ENCODE measurements at places on chromosomes 2 and 18.

GRCh38 chr2:20662308-20662937 is 4.5 kb upstream of the GDF7 start:
- DNase-seq = no peak

GRCh38 chr2:184780944-184781343 is 182.6 kb downstream of the ZNF804A start:
- peak; percentile 3 for DNase-seq

- no peak for DNase-seq
These were observed 113.6 kb upstream of the COL5A2 start for GRCh38 chr2:189293164-189293563.

GRCh38 chr2:157182834-157183396 is 74.6 kb upstream of the GALNT5 start:
- peak; percentile 62 for DNase-seq

DNA sequence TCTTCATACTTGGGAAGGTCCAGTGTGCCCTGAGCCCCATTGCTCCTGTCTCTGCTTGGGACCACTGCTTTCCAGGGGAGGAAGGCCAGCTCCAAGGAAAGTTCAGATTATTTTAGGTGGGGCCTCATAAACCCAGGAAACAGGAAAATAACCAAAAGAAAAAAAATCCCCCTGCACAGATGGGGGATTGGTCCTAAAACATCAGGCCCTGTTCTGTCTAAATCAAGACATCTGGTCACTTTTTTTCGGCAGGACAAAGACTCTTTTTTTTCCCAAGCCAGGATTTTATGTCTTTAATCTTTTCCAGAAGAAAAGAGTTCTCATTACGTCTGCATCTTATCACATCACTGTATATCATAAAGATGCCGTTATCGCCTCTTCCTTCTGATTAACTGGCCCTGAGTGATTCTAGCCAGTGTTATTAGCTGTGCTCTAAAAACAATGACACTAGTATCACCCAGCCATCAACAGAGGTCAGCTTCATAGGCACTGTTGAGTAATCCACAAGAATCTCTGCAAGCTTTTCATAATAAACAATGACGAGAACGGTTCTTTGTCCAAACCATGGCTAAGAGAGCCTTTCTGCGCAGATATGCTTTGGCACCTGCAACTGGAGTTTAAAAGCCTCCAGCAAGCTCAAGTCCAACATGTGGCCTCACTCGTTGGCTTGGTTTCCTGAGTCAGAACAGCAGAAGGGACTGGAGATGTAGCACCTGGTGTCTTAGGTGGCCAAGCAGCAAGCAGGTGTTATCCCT is 138.2 kb downstream of the VAPA start:
- DNase-seq = no peak

DNA sequence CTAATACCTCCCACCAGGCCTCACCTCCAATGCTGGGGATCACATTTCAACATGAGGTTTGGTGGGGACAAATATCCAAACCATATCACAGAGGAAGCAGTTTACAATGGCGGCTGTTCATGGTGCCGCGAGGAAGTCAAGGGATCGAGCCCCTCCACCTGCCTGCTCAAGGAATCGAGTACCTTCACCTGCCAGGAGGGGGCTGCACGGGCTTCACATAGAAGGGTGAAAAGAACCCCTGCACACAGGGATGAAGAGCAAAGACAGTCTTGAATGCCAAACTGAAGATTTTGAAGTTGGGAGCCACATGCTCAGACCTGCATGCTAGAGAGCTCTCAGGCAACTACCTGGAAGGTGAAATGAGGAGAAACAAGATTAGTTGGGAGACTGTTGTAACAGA is 110.3 kb downstream of the KCNF1 start:
- no peak for DNase-seq

DNA sequence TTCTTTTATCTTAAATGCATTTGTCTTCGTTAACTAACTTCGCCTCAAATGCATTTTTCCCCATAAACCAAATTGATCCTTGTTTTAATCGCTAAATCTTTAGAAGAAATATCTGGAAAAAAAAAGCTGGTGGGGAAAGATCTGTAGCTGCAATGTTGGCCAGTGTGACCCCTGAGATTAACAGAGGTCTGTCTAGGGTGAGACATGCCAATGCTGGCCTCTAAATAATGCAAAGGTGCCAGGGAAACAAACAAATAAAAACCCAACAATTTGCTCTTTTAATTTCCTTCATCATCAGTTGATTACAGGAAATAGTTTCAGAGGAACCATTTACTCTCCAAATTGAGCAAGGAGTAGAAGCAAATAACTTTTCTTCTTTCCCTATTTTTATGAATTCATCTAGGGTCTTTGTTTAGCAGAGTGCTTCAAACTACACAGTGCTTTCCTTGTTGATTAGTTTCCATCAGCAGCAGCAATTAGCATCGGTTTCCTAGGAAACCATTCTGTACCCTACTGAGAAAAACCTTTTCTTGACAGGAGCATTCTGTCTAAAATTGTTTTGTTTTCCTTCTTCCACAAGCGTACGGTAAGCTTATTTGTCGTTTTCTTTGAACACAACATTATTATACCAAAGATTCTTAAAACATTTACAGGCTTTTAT is 100.5 kb upstream of the UNC80 start:
- DNase-seq = no peak

- no peak for DNase-seq
These were observed 79.0 kb upstream of the SCG2 start for GRCh38 chr2:223681125-223681524.

GRCh38 chr2:240435948-240436682 is 652 bp downstream of the GPC1 start:
- no peak for DNase-seq

GRCh38 chr2:16700551-16701259 is 35.1 kb upstream of the CYRIA start:
- no peak for DNase-seq

GRCh38 chr2:162379719-162380580 is 36.0 kb downstream of the GCA start:
- DNase-seq = no peak

- no peak for DNase-seq
These were observed 263.6 kb downstream of the RNF144A start for GRCh38 chr2:7180638-7181370.

GRCh38 chr2:85976106-85976920 is 87.5 kb upstream of the ST3GAL5 start:
- no peak for DNase-seq

GRCh38 chr2:8653485-8653884 is 28.4 kb upstream of the ID2 start:
- no peak for DNase-seq

- DNase-seq = no peak
These were observed 25.3 kb downstream of the FSHR start for GRCh38 chr2:49129034-49129433.

GRCh38 chr18:74768096-74768495 is 170.4 kb downstream of the ZNF407 start:
- DNase-seq = no peak

GRCh38 chr2:110725859-110726258 is 6.5 kb upstream of the ACOXL start:
- no peak for DNase-seq

GRCh38 chr18:54023471-54023870 is 201.0 kb downstream of the MBD2 start:
- DNase-seq = peak; percentile 67

DNA sequence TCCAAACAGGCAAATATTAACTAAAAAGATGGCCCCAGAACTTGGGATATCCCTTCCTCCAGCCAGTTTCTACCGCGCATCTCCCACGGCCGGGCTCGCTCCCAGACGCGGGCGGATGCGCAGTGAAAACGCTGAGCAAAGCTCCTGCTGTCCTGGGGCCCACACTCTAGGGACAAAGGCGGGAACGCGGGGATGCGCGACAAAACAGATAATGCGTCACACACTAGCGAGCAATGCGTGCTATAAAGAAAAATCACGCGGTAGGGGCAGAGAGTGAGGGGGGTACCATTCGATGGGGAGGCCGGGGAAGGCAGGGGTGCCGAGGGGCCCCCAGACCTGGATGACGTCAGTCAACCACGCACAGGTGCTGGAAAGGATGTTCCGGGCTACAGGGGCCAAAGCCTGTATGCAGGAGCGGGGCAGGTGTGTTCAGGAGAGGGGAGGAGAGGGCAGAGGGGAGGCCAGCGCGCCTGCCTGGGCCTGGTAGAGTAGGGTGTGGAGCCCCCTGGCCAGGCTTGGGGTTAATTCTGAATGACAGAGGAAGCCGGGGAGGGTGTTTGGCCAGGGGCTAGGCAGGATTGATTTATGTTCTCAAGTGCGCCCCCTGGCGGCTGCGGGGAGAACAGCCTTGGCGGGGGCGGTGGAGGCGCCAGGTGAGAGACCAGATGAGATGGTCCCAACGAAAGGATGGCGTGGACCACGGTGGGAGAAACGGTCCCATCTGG is 14.9 kb upstream of the ITM2C start:
- DNase-seq = no peak

- no peak for DNase-seq
These were observed 620.8 kb upstream of the ACVR2A start for GRCh38 chr2:147224070-147224469.

GRCh38 chr2:134911400-134911785 is 7.2 kb upstream of the CCNT2 start:
- no peak for DNase-seq

DNA sequence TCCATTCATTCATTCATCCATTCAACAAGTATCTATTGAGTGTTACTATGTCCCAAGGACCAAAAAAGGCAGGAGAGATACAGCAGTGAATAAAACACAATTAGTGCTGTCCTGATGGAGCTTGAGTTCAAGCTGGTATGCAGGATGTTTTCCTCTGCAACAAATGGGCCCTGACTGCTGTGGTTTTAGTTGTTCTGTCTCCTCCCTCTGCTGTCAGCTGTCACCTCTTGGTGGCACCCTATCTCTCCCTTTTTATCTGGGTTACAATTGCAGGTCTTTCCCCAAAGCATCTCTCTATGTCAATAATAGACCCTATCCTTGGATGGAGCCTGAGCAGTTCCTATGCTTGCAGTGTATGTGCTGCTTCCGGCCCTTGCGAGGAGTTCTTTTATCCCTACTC is 304.8 kb downstream of the PDE11A start:
- no peak for DNase-seq

DNA sequence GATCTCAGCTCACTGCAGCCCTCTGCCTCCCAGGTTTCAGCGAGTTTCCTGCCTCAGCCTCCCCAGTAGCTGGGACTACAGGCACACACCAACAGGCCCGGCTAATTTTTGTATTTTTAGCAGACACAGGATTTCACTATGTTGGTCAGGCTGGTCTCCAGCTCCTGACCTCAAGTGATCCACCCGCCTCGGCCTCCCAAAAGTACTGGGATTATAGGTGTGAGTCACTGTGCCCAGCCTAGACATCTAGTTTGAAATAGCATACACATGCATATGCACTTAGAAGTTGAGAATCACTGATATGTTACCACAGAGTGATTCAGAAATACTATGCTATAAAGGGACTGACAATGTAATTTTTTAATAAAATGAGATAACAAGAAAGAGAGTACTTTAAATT is 69.8 kb upstream of the CDKL4 start:
- DNase-seq = peak; percentile 45

- no peak for DNase-seq
These were observed 483.8 kb upstream of the REG3G start for GRCh38 chr2:78541451-78542267.

Data from amniotic stem cell (primary cell).